Activated T-cell treated with anti-CD3 and anti-CD28 coated beads, Interleukin-2, amount 50 U/mL, for 72 hours (primary cell): ENCODE measurements at places on chromosomes 4 and X.

DNA sequence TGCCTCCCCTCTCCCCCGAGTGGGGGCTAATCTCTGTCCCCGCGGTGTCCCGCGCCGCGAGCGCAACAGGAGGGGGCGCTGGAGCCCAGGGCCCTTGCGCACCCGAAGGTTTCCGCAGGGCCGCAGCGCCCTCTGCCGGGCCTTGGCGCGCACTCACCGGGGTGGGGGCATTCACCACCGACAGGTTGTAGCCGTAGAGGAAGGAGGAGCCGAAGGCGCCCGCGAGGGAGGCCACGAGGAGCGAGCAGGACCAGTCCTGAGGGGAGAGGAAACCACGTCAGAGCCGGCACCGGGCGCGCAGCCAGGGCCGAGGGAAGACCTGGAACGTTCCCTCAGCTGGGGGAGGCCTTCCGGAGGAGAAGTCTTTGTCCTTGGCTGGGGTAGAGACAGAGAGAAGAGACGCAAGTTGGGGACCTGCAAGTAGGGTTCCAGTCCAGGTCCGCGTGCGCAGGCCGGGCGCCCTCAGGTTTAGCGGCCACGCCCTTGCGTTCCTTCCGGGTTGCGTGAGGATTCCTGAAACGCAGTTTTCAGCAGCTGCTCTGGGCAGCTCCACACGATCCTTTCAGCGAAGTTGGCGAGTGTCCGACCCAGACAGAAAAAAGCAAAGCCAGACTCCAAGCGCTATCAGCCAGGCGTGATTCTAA lies 2.4 kb downstream of the SLC2A9 start:
- DNase-seq = peak; percentile 96

- DNase-seq = no peak
Observed at GRCh38 chr4:74473155-74473811, 28.3 kb downstream of the AREG start.

- no peak for DNase-seq
Observed at GRCh38 chr4:22987870-22988269, 295.1 kb downstream of the GBA3 start.

- peak; percentile 13 for DNase-seq
Observed at GRCh38 chr4:85474818-85475630, at the start of gene ARHGAP24. Gene ARHGAP24, plus strand, starts transcription at chr4:85475150.

GRCh38 chr4:40197879-40198689 lies 1.3 kb downstream of the RHOH start:
- DNase-seq = no peak

DNA sequence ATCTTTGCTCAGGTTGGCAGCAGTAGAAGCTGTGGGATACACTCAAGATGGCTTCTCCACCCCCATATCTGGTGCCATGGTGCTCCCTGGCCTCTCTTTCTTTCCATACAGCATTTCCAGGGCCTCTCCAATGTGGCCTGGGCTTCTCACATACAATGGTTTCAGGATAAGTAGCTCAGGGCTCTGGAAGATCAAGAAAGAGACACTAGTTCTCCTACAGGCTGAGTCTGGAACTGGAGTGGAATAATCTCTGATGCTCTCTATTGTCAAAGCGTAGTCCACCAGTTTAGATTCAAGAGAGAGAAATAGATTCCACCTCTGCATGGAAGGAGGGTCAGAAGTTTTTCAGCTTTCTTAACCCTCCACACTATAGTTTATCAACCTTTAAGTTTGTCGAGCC lies 138.2 kb upstream of the AADAT start:
- DNase-seq = no peak

GRCh38 chr4:48841045-48841827 lies 10.3 kb downstream of the OCIAD1 start:
- no peak for DNase-seq

DNA sequence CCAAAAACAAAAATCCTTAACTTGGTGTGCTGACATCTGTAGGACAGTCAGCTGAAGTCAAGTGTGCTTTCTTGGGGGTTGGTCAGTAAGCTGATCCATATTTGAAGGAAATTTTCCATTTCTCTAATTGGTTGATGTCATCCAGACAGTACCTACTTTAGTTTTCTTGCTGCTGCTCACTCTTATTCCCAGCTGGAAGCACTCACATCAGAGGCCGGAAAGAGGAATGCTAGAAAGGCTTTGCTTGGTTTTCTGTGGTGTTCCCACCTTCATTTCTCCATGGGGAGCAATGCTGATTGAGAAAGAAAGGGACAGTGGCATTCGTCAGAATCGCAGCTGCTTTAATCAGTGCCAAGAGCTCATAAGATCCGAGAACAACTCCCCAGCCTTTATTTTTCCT lies 227.0 kb downstream of the C4orf33 start:
- DNase-seq = no peak

DNA sequence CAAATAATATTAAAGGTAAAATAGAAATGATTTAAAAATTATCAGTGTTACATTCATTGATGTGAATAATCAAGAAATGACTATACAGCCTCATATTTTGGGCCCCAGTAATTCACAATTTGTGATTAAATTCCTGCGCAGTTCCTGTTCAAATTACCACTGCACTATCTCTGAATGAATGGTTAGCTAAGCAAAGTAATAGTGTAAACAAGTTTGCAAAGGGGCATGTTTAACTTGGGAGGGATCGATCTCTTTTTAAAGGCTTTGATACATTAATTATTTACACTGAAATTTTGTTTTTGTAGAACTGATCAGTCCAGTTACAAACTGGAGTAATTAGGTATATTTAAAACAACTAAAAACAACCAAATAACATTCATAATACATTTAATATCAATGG lies 784.4 kb downstream of the RPA4 start:
- DNase-seq = no peak

GRCh38 chr4:183758061-183758757 lies 99.1 kb downstream of the TRAPPC11 start:
- no peak for DNase-seq

DNA sequence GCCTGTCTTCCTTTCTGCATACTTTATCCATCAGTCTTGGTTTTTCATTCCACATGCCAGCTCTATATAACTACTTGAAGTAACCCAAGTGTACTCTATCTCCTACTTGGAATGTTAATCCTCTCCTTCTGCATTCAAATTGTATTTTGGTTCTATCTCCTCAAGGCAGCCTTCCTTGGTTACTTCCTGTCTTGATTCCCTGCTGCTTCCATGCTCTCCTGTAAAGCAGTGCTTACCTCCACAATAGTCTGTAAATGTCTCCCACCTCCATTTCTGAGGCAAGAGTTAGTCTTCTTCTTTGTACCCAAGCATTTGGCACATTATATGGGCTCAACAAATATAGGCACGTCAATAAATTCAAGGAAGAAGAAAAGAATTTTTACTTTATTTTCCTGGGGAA lies 298.4 kb downstream of the ARHGAP24 start:
- no peak for DNase-seq

DNA sequence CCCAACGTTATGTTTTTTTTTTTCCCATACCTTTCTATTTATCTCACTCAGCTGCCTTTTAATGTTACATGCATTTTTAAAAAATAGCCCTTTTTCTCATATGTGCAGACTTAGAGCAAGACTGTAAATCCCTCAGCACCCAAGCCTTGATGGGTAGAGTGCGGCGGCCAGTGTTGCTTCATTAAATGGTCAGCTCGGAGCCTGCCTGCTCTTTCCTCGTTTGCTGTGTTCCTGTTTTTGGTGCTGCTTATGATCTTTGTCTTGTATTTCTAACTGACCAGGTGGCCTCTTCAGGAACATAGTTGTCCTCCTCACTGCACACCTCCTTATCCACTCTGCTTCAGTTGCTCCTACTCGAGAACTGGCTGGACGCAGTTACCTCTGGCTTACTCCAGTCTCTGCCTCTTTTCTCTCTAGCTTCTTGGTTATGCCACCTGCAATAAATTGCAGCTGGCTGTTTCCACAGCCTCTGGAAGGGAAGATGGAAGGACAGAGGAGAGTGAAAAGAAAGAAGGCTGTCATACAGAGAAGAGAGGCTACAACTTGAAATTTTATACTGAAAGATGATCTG lies 10.7 kb downstream of the RBPJ start:
- no peak for DNase-seq

DNA sequence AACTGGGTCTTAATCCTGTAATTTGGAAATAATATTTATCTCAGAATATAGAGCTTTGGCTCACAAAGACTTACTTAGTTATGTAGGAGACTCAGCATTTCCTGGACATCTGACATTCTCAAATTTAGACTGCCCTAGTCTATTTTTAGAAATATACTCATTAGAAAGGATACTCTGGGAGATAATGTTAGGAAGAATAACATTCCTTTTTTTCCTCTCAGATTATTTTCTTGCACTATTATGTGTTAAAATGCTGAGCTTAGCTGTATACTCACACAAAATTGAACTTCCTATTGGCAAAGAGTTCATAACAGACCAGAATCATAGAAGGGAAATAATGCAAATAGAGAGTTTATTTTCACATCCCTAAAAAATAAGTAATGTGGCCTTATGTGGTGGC lies 1424.9 kb upstream of the PCDH7 start:
- DNase-seq = no peak

- peak; percentile 27 for DNase-seq
Observed at GRCh38 chrX:1093121-1093520, 119.3 kb downstream of the CRLF2 start.

DNA sequence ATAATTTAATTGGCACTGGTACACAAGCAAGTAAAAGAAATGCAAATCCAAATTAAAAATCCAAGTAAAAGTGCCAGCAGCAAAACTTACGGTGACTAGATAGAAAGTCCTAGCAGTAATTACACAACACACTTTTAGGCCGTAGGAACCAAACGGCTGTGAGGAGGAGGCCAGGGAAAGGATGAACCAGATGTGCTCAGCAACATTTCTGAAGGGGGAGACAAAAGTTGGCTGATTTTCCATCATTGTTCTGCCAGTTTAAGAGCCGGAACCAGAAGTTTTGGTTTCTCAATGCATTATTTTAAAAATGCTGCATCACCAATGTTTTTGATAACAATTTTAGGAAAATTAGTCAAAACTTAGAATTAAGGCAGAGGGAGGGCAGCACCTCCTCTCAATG lies 68.7 kb upstream of the ENPP6 start:
- no peak for DNase-seq

DNA sequence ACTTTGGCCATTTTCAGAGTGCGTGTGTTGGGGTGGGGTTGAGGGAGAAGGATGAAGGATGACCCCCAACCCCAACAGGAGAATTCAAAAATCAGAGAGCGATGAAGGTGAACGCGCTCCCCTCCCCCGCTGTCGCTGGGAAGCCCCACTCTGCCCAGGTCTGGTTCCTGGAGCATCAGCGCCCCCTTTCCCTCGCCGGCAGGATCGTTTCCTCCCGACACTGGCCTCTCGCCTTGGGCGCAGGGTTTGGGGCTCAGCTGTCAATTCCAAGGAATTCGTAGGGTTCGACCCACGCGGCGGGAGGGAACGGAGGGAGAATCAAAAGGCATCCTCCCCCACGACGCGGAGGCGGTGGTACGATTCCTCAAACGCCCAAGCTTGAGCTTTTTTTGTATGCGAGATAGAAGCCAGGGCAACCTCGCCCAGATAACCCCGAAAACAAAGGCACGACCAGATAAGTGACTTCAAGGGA lies 1.0 kb upstream of the PDGFRA start:
- peak; percentile 70 for DNase-seq

DNA sequence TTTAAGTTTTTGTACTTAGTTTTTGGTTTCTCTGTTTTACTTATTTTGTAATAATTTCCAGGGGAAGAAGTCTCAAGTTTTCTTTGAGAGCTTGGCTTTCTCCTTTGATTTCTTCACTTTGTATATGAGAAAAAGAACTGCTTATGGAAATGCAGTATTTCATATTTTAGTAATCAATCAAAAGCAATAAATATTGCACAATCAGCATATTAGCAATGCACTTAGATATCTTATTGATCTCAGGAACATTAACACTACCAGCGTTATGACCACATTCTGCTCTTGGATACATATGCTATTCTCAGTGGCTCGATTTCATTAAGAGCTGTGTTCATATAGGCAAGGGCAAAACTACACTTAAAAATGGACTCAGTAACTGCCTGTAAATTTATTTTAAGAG lies 381.0 kb upstream of the DMD start:
- DNase-seq = no peak

DNA sequence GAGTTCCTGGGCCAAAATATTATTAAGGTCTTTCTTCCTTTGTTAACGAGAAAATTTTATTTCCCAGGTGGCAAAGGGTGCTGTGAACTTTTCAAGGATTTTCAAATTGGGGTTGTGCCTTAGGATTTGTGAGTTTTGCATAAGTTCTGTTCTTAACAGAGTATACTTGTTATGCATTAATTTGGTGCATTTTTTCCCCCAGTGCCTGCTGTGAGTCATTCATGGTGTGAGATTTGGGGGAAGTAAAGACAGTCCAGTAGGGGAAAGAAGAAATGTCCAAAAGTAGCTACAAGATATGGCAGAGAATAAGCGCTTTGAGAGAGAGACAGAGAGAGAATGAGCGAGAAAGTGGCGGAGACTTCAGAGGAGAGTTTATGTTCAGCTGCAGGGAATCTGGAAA lies 239.2 kb downstream of the ARHGAP10 start:
- DNase-seq = no peak

- peak; percentile 16 for DNase-seq
Observed at GRCh38 chrX:136209016-136209738, 42.0 kb downstream of the MAP7D3 start.

DNA sequence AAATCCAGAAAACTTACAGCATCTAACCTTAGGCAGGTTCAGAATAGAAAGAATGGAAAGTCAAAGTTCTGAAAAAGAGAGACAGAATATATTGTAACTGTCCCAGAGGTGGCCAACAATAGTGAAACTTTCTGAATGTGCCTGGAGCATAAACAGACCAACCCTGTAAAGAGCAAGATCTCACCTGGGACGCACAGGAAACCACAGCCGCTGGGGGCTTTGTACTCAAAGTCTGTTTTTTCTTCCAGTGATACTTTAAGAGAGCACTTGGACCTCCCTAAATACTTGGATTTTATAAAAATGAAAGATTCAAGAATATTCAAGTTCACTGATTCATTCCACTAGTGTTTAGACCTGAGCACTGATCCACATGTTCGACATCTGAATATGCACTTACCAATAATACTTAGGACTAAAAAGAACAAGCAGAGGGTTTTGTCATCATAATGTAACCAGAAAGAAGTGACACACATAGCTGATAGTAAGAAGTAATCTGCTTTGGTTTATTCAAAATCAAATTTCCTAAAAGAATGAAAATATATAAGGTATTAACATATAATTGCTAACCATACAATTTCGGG lies 35.3 kb downstream of the ARAP2 start:
- DNase-seq = peak; percentile 29

DNA sequence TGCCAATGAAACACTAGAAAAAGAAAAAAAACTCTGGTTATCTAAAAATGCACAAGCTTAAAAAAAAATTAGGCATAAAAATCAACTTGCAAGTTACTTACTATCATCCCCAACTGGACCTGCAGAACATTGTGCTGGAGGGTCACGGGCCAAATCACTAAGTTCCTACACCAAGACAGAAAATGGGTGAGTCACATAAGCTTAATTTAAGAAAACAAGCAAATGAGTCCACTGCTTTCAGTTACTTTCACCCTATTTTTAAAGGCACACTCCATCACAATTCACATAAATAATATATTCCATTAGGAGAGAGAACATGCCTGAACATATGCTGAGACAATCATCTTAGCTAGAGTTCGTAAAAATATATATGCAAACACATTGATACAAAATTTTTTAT lies 17.7 kb downstream of the UBE2D3 start:
- DNase-seq = no peak
